ENCODE measurements at places on chromosomes 4 and X.

DNA sequence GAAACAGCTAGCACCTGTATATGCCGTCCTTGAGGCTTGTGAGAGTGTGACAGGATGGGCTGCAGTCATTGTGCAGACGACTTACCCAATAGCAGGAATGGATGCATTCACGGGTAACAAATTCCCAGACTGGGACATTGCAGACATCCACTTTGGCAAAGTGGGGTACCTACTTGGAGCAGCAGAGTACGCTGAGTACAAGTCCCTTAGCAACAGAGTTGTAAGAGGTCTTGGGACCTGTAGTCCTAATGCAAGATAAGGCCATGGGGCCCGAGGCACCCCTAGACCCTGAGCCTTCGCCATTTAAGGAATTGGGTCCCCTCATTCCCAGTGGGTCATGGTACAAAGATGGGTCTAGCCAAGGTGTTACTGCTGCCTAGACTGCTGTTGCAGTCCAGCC is 55.4 kb upstream of the CCDC149 start:
- no peak for DNase-seq

GRCh38 chrX:106999002-106999975 is 723 bp downstream of the MORC4 start:
- peak; percentile 62 for DNase-seq

GRCh38 chr4:13349096-13349495 is 135.0 kb downstream of the RAB28 start:
- peak; percentile 59 for DNase-seq

DNA sequence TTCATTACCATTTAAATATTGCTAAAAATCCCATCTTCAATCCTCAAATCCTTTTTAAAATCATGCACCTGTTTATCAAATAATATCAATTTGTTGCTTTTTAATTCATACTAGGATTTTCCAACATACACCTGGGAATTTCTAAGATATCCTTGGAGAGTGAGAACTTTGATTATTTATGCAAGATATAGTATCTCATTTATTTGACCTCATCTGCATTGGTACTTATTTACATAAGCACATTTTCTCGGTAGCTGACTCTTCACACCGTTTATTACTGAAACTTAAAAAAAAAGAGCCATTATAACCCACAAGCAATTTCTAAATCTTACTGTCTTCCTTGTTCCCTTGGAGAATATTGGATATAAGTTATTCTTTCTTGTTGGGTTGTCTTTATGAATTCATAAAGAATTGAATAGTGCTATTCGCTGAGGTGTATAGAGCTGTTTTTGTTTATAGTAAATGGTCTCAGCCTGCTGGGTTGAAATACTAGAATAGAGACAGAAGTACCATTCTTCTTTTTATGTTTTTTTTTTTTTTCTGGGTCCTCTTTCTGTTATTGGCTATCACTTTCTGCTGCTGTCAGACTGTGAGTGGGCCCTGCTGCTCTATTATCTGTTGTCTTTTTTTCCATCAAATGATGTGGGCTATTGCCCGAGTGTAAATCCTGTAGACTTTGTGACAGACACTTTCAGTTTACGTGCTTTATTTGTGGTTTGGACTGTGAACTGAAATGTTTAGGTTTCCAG is 2.9 kb downstream of the UGT8 start:
- DNase-seq: no peak

DNA sequence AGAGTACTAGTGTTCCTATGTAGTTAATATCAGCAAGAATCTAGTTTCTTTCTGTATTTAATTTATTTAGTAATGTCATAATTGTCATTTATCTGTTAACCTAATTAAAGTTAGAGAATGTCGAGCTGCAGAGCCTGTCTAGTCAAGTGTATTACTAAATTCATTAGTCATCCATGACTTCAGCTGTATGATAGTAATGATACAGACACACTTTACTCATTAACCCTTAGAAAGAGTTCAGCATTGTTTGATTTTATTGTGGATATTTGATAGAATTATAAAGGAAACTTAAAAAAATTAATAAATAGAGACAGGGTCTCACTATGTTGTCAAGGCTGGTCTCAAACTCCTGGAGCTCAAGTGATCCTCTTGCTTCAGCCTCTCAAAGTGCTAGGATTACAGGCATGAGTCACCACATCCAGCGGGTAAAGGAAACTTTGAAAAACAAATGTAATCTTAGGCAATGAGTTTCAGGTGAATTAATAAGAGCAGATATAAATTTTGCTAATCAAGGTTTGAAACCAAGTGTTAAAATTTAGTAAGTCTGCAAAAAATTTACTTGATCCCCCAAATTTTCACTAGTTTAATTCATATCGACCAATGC is 110.6 kb downstream of the ANK2 start:
- peak; percentile 33 for DNase-seq

- no peak for DNase-seq
Measured at GRCh38 chrX:75230296-75230695, 43.6 kb upstream of the UPRT start.

GRCh38 chrX:108224727-108225621 is 133.4 kb downstream of the ATG4A start:
- peak; percentile 40 for DNase-seq

DNA sequence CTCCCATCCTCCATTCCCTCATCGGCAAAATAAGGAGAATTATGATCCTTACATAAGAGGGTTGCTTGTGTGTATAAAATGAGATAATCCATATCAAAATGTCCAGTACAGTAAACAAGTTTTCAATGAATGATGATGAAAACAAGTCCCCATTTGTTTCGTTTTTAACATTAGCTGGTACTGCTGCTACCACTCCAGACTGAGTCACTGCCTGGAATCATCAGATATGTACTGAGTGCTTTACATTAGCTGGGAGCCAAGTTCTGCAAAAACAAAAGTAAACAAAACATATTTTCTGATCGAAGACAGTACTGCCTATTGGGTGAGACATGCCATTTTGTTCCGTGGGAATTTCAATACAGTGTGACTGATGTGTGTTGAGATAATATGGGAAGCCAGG is 123.2 kb upstream of the IGFBP7 start:
- peak; percentile 46 for DNase-seq

GRCh38 chrX:3779546-3779945 is 66.1 kb upstream of the PRKX start:
- no peak for DNase-seq

DNA sequence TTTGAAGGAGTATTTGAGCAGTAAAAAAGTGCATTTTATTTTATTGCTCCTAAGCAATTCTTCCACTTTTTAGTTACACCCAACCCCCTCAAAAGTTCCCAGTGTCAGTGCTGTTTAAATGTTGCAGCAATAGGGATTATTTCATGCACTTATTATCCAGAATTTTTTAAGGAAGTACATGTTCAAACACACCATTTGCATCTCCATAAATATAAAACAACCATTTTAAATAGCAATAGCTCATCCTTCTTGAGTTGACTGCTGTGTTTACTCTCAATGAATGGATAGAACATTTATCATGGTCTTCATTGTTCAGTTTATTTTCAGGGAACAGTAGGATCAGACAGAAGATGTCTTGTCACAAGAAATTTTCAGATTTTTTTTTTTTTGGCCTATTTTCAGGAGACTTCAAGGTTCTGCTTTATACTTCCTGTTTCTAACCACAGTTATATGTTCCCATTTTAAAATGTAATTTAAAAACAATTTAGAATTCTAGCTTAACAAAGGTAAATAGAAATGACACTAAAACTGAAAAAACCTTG is 171.9 kb downstream of the TMA16 start:
- DNase-seq: no peak

GRCh38 chrX:46686003-46686645 is 72.8 kb downstream of the SLC9A7 start:
- peak; percentile 52 for DNase-seq

GRCh38 chr4:56060036-56060435 is 111.3 kb downstream of the CEP135 start:
- no peak for DNase-seq

- DNase-seq: peak; percentile 50
Measured at GRCh38 chr4:32775049-32775448, 2054.9 kb downstream of the PCDH7 start.

DNA sequence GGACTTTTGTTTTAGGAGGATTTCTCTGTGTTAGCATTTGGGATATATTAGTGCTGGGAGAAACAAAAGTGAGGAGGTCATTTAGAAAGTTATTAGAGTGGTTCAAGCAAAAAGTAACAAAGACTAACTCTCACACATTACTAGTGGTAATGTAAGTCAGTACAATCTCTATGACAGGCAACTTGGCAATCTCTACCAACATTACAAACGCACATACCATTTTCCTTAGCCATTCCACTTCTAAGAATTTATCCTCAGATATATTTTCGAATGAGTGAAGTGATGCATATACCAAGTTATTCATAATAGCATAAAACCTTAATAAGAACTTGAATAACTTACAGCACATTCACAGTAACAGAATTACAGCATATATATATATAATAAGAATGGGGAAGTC is 146.2 kb downstream of the PRSS12 start:
- DNase-seq: peak; percentile 0

- DNase-seq: no peak
Measured at GRCh38 chr4:133149932-133150471, 908 bp downstream of the PCDH10 start.

DNA sequence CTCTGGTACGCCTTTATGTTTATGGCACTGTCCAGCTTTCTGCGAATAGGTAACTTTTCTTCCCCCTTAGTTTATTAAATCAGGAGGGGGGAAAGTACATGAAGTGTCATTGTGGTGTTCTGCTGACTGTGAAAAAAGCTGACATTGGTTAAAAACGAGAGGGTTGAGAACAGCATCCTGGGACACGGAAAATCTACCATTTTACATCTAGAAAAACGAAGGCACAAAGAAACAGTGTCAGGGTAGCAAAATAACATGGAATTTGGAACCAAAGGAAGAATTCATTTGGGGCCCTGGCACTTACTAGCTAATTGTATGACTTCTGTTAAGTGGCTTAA is 1.2 kb upstream of the AMOT start:
- DNase-seq: no peak

- peak; percentile 89 for DNase-seq
Measured at GRCh38 chr4:123480706-123481418, 84.3 kb downstream of the SPRY1 start.

DNA sequence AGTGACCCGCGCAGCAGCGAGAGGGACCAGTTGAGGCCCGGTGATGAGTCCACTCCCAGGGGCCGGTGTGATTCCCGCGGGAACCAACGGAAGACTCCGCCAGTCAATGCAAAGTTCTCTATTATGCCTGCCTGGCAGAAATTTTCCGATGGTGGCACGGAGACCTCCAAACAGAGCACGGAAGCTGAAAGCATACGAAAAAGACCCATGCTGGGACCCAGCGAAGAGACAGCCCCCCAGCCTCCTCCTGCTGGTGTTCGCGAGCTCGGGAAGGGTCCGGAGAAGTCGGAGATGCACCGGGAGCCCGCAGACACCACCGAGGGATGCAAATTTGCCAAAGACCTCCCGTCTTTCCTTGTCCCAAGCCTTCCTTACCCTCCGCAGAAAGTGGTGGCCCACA is 71.7 kb downstream of the AASDH start:
- no peak for DNase-seq

GRCh38 chr4:167688660-167689142 is 403.6 kb upstream of the ANXA10 start:
- no peak for DNase-seq

DNA sequence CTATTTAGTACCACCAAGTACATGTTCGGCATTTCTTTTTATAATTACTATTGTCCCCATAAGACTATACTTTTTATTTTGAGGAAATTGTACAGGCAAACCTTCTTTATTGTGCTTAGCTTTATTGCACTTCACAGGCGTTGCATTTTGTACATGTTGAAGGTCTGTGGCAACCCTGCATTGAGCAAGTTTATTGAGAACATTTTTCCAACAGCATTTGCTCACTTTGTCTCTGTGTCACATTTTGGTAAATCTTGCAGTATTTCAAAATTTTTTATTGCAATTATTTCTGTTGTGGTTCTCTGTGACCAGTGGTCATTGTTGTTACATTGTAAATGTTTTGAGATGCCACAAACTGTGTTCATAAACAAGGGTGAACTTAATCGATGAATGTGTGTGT is 10.8 kb upstream of the CXCL5 start:
- DNase-seq: no peak
